Activated CD4-positive, alpha-beta T cell treated with anti-CD3 and anti-CD28 coated beads, Interleukin-2, Interleukin-6, amounts not matched to agents 100 ng/mL and 50 ng/mL, durations not matched to agents 16 hours and 8 hours (primary cell): ENCODE measurements at places on chromosomes 7 and 10.

DNA sequence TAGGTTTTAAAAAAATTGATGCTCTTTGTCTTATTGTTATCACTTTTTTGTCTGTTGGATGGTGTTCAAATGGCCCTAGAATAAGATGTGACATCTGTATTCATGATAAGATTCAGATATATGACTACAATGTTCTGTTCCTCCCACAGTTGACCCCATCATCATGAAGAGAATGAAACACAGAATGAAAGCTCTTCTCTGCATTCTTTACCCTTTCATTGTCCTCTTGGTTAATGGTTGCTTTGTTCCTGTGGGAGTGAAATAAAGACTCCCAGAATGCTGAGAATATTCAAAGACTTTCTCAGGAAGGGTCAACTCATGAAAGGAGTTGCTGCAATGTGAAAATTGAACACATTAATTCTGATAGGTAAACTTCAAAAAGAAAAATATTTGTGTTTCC lies 1015.8 kb downstream of the SORCS3 start:
- no peak for DNase-seq

DNA sequence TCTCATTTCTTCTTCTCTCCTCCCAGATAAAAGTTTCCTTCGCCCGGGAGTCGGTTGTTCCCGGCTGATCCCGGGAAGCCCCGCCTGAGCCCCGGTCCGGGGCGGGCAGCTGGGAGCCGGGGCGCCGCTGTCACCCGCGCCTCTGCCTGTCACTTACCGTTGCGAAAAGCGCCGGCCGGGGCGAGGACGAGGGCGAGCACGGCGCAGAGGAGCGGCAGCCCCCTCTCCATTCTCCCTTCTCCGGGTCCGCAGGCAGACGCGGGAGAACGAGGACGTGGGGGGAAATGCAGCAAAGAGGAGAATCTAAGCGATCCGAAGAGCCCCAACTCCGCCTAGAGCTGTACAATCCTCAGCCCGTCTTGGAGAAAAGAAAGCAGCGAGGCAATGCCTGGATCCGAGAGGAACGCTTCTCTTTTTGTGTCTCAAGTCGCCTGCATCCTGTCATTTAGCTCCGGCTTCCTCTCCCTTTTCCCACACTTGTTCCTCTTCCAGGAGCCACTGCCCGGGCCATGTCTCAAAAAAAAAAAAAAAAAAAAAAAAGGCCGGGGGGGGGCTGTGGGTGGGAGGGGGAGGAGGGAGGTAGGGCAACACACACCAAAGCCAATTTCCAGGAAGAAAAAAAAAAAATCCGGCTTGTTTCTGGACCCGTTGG lies at the start of gene NRP1:
NRP1 (minus strand) TSS at position 515 of the 652 bp plus-strand sequence; CDS start at position 230, 285 bp downstream.
- no peak for DNase-seq

- no peak for DNase-seq
These were observed at the start of gene SH3PXD2A for GRCh38 chr10:103855424-103855823. Gene SH3PXD2A (minus strand): TSS chr10:103855576. CDS start chr10:103855266, 310 bp downstream.

DNA sequence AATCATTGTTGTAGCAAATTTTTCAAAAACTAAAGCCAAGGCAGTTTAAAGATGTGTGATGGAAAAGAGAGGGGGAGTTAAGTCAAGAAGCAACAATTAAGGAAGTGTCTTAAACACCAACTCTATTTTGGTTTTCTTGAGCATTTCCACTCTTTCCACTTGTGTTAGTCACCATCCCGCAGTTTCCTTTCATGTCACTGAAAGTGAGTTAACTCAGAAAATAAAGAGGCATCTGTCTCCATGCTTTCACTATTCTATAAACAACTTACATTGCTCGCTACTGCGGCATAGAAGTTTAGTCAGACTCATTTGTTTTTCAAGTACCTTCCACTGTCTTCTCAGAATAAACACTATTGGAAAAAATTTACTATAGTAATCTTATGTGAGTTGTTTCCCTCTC lies 284.9 kb upstream of the SEMA3D start:
- peak; percentile 39 for DNase-seq

DNA sequence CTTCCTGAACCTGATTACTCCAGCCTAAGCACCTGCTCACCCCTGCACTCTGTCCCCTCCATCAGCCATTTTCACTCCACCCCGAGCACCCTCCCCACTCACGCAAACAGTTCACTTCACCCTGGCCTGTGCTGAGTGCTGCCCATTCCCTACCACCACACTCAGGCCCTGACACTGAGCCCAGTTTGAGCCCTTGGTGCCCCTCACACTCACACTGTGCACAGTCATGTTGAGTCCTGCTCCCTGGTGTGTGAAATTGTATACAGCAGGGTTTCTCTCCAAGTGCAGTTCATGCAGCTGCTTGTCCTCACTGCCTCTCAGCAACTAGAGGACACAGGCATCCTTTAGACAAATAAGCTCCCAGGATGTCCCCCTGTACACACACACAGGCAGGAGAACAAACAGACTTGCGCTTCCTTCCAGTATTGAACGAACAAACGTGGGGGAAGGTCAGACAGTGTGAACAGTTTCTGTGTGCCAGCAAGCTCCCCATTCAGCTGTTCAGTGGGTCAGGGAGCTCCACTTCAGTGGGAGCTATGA lies 6.8 kb downstream of the MYO1G start:
- no peak for DNase-seq

DNA sequence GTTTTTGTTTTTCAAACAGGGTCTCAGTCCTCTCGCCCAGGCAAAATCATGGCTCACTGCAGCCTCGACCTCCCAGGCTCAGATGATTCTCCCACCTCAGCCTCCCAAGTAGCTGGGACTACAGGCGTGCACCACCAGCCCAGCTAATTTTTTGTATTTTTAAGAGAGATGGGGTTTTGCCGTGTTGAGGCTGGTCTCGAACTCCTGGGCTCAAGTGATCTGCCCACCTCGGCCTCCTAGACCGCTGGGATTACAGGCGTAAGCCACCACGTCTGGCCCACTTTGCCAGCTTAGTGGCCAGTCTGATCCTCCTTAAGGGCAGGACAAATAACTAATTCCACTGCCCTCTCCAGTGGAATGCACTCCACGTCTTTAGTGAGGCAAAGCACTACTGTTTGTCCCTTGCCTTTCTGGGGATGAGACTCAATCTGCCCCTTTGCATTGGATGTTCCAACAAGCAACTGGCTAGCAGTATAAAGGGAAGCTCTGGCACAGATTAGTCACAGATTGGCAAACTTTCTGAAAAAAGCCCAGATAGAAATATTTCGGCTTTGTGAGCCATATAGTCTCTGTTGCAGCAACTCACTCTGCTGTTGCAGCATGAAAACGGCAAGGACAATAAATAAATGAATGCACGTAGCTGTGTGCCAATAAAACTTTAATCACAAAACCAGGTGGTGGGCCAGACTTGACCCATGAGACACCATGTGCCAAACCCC lies 143.8 kb upstream of the RHEB start:
- DNase-seq = no peak

- no peak for DNase-seq
These were observed 1.3 kb downstream of the RAPGEF5 start for GRCh38 chr7:22355620-22356009.

DNA sequence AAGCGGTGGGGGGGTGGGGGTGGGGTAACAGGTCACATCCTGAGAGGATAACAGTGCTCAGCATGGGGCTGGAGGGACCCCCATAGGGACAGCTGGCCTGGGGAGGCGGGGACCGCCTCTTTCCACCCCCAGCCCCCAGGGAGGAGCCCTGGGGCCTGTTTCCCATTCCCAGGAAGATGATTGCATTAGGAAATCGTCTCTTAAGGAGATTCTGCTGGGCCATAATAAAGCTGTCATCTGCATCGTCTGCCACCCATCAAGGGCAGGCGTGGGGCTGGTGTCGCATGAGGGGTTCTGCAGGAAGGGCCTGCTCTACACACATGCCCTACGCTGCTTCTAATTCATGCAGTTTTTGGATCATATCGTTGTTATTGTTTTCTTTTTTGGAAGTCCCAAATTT lies 17.2 kb downstream of the RET start:
- DNase-seq = no peak

GRCh38 chr7:158374146-158374545 lies 213.5 kb downstream of the PTPRN2 start:
- no peak for DNase-seq

DNA sequence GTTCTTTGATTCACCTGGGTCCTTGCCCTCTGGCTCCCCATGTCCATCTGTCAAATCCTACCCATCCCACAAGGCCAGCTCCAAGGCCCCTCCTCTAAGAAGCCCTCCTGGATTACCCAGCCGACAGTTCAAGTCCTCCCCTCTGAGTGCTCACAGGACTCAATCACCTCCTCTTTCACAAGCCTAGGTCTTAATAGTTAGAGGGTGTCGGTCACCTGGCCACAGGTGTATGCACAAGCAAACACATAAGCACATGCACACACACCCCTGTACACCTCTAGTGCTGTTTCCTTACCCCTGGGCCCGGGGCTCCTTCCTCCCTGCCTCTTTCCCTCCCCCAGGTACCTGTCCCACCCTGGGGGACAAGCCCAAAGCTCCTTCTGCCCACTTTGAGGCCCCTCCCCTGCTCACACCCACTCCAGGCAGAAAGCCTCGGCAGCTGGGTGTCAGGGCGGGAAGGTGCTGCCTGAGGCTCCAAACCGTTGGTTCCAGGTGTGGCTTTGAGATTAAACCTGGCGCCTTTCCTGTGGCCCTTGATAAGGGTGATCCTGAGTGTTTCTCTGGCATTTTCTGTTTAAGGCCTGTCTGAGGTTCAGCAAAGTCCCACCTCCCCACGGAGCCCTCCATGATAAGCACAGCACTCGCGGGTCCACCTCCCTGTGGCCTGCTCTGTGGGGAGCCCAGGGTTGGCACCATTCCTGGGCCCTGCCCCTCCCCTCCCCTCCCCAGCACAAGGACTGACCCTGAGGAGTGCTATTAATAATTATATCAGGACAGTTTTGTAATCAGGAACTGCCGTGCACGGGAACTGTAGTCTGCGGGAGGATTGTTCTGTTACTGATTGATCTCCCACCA lies 14.6 kb upstream of the AQP1 start:
- DNase-seq = no peak

GRCh38 chr7:78020136-78020873 lies 221.7 kb downstream of the PHTF2 start:
- peak; percentile 55 for DNase-seq

GRCh38 chr10:125114761-125115391 lies 45.5 kb downstream of the CTBP2 start:
- DNase-seq = no peak

- no peak for DNase-seq
These were observed 509 bp upstream of the ING3 start for GRCh38 chr7:120949998-120950538.

DNA sequence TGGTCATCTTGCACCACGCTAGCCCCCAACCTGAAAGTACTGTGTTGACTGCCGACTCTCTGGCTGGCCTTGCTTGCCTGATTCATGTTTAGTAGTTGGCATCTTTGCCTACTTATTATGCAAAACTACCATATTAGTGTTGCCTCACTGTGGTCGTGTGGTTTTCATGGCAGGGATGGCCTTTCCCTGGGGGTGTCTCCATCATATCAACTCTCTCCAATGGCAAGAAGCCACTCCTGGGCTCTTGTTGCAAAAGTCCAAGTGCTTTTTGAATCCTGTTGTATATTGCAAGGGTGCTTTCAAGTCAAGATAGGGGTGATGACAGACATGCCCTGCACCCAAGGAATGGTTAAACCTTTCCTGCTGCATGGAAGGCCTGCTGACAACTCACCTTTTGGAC lies 39.4 kb downstream of the ABLIM1 start:
- no peak for DNase-seq

DNA sequence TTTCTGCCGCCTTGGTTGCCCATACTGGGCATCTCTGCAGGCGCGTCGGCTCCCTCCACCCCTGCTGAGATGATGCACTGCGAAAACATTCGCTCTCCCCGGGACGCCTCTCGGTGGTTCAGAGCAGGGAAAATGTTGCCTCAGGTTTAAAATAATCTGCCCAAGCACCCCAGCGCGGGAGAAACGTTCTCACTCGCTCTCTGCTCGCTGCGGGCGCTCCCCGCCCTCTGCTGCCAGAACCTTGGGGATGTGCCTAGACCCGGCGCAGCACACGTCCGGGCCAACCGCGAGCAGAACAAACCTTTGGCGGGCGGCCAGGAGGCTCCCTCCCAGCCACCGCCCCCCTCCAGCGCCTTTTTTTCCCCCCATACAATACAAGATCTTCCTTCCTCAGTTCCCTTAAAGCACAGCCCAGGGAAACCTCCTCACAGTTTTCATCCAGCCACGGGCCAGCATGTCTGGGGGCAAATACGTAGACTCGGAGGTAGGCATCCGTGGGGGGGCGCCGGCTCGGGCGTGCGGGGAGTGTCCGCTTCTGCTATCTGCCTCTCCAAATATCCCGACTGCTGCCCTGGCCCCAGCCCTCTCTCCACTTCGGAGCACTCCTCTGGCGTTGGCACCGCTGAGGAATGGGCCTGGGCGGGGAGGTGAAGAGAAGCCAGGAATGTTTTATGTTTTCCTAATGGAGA lies at the start of gene CAV1:
CAV1 (plus strand) TSS at position 428 of the 689 bp plus-strand sequence; CDS start at position 455, 27 bp downstream.
- peak; percentile 30 for DNase-seq

DNA sequence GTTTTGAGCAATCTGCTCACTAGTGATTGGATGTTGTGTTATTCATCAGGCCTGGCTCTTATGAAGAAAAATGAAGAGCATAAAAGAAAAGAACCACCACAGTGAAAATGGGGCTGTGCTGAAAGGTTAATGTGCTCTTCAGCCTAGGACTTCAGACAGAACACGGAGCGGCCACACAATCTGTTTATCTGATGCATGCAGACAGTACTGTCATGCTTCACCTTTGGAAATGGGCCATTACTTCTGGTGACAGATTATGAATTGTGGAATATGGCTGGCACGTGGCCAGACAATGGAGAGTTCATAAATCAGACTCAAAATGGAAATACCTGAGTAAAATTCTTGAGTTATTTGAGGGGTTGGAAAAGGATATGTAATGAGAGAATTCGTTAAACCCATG lies 86.0 kb upstream of the NOBOX start:
- no peak for DNase-seq

- peak; percentile 55 for DNase-seq
These were observed 62.2 kb downstream of the SAMD9 start for GRCh38 chr7:93055543-93056107.

DNA sequence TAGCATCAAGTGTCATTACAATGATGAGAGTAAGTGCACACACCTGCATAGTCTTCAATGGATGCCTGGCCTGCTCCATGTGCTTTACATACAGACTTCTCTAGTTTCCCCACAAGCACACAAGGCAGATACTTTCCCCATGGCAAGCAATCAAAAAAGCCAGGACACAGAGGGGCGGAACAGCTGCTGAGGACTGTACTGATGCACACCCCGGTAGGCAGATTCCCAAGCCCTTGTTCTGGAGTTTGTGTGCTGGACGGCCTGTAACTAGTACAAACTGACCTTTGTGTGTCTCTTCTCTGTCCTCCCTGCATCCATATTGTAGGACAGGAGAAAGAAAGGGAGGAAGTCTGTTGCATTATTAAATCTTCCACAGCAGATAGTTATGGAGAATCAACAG lies 25.8 kb downstream of the UBE2D4 start:
- no peak for DNase-seq

DNA sequence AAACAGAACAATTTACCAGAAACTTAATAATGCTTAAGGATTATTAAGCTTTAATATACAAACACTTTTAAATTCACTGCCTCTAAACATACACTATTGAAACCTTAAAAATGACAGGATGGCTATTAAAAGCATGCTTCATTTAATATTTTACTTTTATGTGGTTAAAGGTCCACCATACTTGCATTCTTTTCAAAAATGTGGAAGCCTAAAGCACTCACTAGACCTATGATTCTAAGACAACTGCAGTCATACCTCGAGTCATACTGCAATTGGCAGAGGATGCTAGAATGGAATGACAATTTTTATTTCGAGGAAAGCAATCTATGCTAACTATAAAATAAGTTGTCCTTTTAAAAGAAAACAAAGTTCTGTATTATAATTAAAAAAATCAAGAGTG lies 85.3 kb downstream of the PIP4K2A start:
- DNase-seq = no peak

GRCh38 chr10:7546385-7546967 lies 120.3 kb downstream of the ITIH5 start:
- no peak for DNase-seq

GRCh38 chr10:44966816-44967509 lies 7.4 kb downstream of the RASSF4 start:
- DNase-seq = no peak
